ENCODE measurements at places on chromosomes 5 and 9.
A peak's percentile ranks its signal among the peaks of the same experiment; 100 is the strongest.

DNA sequence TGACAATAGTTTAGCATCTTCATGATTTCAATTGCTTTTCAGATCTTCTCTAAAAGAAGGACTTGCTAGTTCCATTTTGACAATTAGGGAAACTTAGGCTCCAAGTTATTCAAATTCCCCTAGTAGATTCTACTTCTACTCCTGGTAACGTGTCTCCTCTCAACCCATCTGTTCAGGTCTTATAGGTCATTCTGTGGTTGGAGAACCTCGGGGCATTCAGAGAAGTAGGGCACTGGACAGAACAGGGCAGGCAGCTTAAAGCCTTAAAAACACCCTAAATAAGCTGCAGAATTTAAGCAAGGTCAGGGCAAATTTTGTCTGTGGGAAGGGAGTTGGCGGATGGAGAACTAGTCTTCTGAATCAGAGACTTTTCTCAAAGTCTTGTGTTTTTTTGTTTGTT lies 132.4 kb downstream of the TMEM174 start:
- no peak for DNase-seq

- no peak for DNase-seq
These were observed 112.1 kb downstream of the BASP1 start for GRCh38 chr5:17329571-17329970.

- DNase-seq, result no peak
These were observed 10.7 kb upstream of the OR5C1 start for GRCh38 chr9:122777935-122778627.

- no peak for DNase-seq
These were observed 41.3 kb upstream of the MIER3 start for GRCh38 chr5:56993241-56993640.

DNA sequence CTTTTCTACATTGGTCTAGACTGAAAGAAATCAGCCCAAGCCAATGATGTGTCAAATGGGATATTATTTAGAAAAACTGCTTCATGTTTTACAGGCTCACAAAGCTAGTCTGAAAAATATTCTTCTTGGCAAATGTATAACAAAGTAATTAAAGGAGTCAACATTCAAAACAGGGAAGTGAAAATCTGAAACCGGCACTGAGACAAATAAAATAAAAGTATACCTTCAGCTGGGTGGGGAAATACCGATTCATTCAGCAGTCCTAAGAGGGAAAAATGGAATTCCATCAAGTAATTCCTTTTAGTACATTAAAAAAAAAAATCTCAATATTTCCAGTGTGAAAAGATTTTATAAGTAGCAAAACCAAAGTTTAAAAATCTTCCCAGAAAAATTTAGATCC lies 259.6 kb upstream of the SLC24A2 start:
- DNase-seq, result no peak

- no peak for DNase-seq
These were observed 36.4 kb downstream of the LARP1 start for GRCh38 chr5:154791535-154791934.

GRCh38 chr9:1272488-1272887 lies 222.3 kb downstream of the DMRT2 start:
- DNase-seq, result no peak

- no peak for DNase-seq
These were observed 527.8 kb downstream of the AGTPBP1 start for GRCh38 chr9:85213650-85214607.

- no peak for DNase-seq
These were observed 47.2 kb upstream of the FCHO2 start for GRCh38 chr5:72908664-72909063.

DNA sequence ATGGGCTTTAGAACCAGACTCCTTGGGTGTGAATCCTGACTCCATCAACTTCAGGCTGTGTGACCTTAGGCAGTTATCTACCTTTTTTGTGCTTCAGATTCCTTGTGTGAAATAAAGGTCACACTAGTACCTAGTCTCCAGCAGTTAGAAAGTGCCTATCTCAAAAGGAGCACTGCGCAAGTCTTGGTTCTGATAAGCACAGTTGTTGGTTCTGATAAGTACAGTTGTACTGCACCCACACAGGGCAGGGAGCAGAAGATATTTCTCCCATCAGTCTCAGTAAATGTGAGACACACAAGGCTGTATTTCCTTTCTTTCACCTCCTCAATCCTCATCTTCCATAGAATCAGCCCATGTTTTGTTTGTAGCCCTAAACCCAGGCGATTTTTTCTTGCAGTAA lies 116.6 kb upstream of the DPYSL3 start:
- no peak for DNase-seq

DNA sequence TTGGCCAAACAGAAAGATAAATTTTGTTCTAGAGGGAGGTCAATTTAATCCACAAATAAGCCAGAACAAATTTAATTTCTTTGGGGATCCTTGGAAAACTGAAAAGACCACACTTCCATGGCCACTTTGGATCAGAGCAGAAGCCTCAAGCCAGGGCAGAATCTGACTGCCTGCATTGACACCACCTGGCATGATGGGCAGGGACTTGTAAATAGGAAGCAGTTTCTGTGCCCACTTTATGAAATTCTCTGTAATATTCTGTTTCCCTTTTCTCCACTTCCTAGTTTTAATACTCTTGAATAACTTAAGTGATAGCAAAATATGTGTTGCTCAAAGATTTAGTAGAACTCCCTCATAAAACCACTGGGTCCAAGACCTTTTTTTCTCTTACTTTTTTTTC lies 6.7 kb upstream of the TMEM252 start:
- DNase-seq, result peak; percentile 77

DNA sequence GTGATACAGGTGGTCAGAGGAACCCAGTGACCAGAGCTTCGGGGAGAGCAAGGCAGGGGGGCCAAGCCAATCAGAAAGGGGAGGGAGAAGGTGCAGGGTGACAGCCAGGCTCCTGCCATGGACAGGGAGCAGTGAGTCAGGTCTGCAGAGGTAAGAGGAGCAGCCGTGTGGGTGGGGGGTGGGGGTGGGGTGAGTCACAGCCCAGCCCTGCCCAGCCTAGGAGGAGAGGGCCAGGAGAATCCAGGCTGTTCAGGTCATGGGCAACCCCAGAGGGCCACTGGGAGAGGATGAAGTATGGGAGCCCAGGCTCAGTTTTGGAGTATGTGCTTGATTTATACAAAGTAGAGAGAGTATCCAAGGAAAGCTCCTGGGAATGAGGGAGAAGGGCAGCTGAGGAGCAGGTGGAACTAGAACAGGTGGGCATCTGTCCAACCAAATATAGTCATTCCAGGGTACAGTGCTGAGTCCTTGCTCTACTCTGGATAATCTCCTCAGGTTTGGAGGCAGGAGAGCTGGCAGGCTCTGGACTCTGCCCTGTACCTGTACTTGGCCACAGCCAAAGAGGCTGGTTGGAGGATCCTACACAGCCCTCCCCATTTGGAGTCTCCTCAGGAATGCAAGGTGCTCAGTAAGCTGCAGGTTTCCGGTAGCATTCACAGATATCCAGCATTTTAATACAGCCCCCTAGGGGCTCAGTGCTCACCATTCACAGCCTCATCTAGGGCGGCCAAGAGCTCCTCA lies 1.6 kb downstream of the HBEGF start:
- DNase-seq, result peak; percentile 43

Measured in suppressor macrophage treated with lipopolysaccharide for 1 hour (primary cell).